ENCODE measurements at places on chromosomes 4 and X. TPM values are rescaled to one million over a fixed set of nuclear protein-coding genes. Genes with fewer than 3 reads are reported as not detected.

The CHIC1 gene
- 18.8 TPM for total RNA-seq

The H2BW2 gene
- total RNA-seq: not detected

The CENPVL2 gene
- total RNA-seq: 1.1 TPM

The ATP1B4 gene
- 0.08 TPM for total RNA-seq

The ARHGAP6 gene
- 7.4 TPM for total RNA-seq

GRCh38 chrX:154440623-154441357 is 3.2 kb upstream of the FAM50A start:
- no peak for ATAC-seq

DNA sequence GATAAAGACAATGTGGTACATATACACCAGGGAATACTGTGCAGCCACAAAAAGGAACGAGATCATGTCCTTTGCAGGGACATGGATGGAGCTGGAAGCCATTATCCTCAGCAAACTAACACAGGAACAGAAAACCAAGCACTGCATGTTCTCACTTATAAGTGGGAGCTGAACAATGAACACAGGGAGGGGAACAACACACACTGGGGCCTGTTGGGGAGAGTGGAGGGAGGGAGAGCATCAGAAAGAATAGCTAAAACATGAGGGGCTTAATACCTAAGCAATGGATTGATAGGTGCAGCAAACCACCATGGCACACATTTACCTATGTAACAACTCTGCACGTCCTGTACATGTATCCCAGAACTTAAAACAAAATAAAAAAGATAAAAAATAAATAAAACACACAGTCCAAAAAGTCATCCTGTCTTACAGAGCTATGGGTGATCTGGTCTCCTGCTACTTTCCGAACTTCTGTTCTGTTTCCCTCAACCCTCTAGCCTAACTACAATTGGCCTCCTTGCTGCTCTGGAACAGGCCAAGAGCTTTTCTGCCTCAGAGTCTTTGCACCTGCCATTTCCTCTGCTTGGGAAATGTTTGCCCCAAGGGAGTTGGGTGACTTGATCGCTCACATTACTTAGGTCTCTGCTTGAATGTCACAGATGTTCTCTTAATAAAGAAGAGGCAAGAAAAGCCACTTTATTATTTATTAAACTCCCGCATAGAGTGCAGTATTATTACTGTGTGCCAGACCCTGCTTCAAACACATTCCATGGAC is 1.1 kb upstream of the CD38 start:
- no peak for ATAC-seq

DNA sequence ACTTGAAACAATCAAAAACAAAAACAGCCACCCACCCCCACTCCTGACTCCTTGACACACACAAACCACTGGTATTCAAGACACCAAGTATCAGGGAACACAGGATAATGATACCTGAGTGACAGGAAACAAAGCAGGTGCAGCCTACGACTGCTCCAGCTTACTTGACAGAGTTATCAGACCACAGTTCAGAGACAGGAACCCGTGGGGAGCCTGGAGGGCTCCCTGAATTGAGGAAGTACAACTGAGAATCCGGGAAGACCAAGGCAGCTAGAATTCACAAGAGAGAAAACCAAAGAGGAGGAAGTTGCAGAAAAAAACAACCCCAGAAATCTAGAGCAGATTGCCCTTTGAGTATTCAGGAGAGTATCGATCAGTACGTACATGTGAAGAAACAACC is 20.5 kb downstream of the COMMD8 start:
- no peak for ATAC-seq

DNA sequence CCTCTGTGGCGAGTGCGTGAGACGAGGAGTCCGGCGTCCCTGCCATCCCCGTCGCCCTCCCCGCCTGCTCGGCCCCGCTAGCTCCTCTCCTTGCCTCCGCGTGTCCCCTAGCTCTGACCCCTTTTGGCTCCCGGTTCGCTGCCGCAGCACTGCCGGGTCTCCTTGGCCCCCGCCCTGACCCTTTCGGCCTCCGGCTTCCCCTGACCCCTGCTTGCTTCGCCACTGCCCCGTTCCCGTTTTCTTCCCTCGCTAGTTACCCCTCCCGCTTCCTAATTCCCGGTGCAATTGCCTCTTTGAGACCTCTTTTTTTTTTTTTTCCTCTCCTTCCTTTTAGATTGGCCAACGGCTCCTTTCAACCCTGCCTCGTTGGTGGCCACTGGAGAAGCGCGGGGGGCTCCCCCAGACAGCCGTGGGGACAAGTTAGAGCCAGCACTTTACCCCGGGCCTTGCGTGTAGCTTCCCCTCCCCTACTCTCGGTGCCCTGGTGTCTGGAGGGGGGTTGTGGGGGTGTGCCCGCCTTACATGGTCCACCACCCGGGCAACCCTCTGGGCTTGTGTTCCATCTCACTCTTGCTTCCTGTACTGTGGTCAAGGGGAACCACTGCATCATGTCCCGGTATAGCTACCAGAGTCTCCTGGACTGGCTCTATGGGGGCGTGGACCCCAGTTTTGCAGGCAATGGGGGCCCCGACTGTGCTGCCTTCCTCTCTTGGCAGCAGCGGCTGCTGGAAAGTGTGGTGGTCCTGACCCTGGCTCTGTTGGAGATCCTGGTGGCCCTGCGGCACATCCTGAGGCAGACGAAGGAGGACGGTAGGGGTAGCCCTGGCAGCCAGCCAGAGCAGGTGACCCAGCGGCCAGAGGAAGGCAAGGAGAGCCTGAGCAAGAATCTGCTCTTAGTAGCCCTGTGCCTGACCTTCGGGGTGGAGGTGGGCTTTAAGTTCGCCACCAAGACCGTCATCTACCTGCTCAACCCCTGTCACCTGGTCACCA is 548 bp downstream of the TMEM164 start:
- ATAC-seq: no peak

- ATAC-seq: no peak
Measured at GRCh38 chr4:6179362-6179761, 21.0 kb downstream of the JAKMIP1 start.

GRCh38 chr4:7403001-7403400 is 31.7 kb downstream of the PSAPL1 start:
- no peak for ATAC-seq

GRCh38 chr4:985123-985830 is 1.6 kb upstream of the IDUA start:
- ATAC-seq: peak; percentile 52

GRCh38 chr4:93053140-93053539 is 749.4 kb downstream of the GRID2 start:
- ATAC-seq: no peak

DNA sequence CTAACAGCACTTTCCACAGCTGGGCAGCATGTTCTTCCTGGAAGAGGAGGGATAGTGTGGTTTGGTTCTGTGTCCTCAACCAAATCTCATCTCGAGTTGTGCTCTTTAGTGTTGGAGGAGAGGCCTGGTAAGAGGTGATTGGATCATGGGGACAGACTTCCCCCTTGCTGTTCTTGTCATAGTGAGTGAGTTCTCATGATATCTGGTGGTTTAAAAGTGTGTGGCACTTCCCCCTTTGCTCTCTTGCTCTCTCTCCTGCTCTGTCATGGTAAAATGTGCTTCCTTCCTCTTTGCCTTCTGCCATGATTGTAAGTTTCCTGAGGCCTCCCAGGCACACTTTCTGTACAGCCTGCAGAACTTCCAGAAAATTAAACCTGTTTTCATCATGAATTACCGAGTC is 133.7 kb upstream of the NDP start:
- ATAC-seq: no peak

GRCh38 chr4:52477191-52477780 is 181.8 kb downstream of the USP46 start:
- no peak for ATAC-seq

DNA sequence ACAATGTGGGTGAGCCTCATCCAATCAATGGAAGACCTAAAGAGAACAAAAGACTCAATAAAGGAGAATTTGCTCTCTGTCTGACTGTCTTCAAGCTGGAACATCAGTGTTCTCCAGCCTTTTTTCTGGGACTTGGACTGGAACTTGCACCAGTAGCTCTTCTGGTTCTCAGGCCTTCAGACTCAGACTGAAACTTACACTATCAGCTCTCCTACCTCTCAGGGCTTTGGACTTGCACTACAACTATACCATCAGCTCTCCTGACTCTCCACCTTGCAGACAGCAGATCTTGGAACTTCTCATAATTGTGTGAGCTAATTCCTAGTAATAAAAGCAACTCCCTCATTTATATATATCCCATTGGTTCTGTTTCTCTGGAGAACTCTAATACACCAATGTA is 185.9 kb downstream of the SMIM20 start:
- ATAC-seq: no peak

GRCh38 chrX:102650903-102651241 is 411 bp upstream of the GPRASP1 start:
- ATAC-seq: no peak

DNA sequence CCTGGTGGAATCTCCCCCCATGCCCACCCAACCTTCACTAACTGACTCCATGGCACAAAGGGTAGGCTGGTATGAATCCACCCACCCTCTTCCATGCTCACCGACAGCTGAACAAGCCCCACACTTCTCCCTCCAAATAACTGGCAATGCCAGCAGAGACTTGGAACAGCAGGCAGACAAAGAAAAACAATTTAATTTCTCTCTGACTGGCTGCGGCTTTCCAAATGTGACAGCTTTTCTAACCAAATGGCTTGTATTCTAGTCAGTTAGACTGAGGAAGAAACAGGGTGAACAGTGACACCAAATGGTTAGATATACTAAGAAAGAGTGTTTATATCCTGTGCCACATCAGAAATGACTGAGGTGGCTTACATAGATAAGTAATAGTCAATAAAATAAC is 199.3 kb upstream of the ADAMTS3 start:
- peak; percentile 54 for ATAC-seq

All from motor neuron (in vitro differentiated cells).